Activated naive CD4-positive, alpha-beta T cell treated with anti-CD3 and anti-CD28 coated beads for 36 hours (primary cell): ENCODE measurements at places on chromosomes 2 and 18.

GRCh38 chr18:27605107-27605834 is 420.2 kb upstream of the CHST9 start:
- peak; percentile 50 for DNase-seq

GRCh38 chr2:24456599-24457556 is 34.2 kb upstream of the NCOA1 start:
- peak; percentile 35 for DNase-seq

DNA sequence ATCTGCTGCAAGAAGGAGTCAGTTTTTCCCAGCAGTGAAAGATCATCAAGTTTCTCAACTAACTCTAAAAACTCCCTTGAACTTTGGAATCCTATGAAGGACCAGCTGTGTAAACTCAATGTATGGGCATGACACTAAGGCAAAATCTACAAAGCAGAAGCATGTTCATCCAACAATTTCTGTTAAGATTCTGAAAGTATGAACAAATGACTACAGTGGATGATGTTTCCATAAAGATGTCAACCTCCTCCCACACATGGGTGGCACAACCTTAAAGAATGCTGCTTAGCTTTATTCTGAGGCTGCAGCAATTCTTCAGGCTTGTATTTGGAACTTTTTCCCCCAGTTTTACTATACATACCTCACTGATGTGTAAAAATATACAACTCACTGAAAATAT is 47.2 kb downstream of the WDR33 start:
- no peak for DNase-seq

- no peak for DNase-seq
Measured at GRCh38 chr2:197386242-197386641, 48.6 kb downstream of the SF3B1 start.

DNA sequence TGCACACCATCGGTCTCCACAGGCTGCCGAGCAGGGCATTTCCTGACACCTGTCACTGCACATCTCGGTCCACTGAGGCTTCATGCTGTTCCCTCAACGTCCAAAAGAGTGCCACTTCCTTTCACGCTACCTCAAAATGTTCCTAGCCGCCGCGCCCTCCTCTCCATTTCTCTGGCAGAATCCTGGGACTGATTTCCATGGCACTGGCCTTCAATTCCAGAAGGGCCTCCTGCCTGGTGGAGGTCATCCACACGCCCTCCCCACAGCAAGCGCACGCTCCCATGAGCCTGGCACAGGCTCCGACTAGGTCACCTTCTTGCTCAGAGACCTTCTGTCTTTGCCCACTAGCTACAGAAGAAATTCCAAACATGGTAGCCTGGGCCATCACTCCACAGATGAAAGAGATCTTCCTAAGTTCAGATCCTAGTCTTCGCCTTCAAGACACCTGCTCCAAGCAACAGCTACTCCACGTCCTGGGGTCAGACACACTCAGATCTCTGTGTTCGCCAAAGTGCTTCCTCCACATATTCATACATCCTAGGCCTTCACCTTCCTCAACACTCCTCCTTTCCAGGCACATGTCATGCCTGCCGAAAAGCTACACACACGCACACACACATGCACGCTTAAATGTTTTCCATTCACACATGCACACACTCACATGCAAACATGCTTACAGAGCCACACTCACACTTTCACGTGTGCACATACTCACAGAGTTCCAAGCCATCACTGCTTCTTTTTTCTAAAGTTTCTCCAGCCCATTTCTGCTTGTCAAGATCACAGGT is 94.0 kb downstream of the PXDN start:
- DNase-seq: no peak

DNA sequence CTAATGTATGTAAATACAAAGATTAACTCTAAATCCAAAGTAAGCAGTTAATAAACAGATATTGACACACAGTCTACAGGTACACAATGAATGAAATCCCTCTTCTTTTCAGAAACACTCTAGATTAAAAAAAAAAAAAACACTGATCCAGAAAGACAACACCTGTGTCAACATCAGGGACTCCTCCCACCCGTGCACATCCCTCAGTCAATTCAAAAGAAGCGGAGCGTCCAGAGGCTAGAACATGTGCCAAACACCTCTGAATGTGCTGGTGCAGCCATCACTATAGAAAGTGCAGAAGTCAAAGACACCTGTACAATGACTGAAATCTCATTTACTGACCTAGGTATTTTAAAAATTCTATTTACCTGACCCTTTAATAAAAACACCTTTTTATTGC is 622.6 kb upstream of the ID2 start:
- DNase-seq: no peak

- DNase-seq: peak; percentile 74
Measured at GRCh38 chr2:215828528-215829184, 184.7 kb downstream of the MREG start.

DNA sequence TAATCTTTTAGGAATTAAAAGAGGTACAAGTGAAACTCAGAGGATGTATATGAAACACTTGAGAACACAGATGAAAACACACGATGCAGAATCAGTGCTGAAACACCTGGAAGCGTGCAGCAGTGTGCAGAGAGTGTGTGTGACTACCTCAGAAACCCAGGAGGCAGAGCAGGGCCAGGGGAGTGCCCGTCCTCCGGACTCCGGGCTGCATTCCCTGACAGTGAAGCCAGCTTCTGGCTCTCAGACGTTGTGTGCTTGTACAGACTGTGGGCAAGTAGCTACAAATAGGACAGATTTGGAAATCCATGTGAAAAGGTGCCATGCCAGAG is 34.6 kb downstream of the ZNF407 start:
- DNase-seq: no peak

DNA sequence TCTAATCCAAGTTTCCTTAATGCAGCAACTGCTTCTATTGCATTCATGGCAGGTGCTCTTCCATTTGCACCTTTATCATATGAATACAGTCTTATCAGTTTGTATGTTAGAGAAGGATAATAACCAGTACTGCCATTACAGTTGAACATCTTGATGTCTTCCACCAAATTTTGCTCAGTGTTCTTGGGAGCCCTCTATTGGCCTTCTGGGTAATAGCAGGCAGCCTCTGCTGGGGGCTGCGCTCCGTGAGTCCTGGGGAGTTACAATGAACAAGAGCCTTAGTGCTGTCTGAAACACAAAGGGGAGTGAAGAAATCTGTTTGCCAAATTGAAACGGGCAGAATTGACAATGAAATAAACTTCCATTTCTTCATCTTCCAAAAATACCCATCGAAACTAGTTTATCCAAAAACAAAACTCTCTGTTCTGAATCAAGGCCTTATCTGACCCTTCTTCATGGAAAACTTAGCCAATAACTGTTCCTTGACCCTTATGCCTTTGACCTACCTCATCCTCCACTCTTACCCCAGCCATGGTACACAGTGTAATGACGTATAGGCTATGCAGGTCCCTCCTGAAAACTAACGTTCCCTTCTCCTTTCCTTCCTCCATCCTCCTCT is 79.9 kb downstream of the ALK start:
- DNase-seq: peak; percentile 40

DNA sequence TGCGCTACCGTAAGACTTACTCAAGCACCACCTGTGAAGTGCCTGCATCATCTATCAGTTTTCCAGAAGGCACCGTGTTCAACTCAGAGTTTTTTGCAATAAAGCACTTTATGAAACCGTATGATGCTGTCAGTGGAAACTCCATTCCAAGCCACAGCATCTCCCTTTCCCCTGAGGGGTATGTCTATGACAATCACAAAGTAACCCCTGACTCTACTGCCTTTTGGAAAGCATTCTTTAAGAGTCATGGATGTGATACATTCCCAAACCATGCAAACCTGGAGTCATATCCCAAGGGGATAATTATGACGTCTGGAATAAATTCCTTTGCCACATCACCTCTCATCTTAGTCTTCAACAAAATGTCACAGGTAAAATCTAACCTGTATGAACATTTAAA is 39.2 kb downstream of the UNC50 start:
- DNase-seq: no peak

DNA sequence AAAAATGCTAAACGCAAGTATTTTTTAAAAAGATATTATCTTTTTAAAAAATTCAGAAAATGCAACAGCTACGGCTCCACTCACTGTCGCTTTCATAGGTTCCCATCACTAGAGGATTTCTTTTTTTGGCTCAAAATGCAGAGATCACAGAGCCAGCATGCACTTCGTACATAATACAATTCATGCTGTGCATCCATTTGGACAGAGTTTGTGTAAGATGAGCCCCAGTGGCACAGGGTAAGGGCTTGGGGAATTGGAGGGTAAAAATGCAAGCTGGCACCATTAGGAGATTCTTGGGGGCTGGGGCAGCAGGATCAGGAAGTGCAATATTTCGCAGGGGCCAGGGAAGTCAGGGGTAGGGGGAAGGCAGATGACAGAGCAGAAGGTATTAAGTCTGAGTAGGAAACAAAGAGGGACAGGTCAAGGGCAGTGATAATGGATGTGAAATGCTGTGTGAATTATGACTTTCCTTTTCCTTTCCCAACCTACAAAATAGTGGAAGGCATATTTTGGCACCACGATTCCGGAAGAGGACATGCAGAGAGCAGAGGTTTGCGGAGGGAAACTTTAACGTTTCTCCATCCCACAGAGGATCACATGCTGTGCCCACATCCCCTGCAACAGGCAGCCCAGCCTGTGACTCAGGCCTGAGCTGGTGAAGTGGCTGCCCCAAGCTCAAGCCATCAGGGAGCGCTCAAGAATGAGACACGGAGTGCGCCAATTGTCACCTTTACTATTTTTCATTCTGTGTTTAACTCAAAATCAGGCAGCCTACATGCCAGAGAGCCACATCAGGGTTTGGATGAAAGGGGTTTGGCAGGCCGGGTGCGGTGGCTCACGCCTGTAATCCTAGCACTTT is 4.7 kb downstream of the CAPG start:
- peak; percentile 81 for DNase-seq

GRCh38 chr2:54561010-54561409 is 104.9 kb downstream of the SPTBN1 start:
- no peak for DNase-seq

DNA sequence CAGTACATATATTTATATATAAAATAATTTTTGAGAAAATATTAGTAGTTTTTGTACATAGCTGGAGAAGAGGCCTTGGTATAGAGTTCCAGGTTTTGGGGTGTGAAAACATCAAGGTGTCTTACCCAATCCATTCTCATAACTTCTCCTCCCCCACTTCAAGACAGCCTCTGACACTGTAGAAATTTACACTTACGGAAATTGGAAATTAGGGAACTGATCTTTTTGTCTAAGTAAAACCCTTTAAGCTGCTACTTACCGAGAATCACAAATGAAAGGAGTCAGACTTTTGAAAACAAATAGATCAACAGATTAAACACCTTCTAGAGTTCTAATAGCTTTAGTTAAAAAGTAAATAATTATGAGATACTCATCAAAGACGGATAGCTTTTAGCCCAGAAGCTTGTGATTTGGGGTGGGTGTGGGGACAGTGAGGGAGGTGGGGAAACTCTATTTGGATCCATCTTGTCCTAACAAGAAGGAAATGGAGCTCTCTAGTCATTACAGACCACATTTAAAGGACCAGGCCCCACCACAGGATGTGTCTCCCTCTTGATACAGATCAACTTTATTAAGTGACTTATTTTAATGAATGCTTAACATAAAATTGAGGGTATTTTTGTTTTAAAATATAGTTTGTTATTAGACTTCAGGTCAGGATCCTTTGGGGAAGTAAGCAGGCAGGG is 11.1 kb upstream of the FBXO11 start:
- DNase-seq: no peak

- DNase-seq: no peak
Measured at GRCh38 chr2:26184121-26184520, 11.2 kb downstream of the GAREM2 start.

- no peak for DNase-seq
Measured at GRCh38 chr2:142994665-142995064, 117.2 kb downstream of the KYNU start.

DNA sequence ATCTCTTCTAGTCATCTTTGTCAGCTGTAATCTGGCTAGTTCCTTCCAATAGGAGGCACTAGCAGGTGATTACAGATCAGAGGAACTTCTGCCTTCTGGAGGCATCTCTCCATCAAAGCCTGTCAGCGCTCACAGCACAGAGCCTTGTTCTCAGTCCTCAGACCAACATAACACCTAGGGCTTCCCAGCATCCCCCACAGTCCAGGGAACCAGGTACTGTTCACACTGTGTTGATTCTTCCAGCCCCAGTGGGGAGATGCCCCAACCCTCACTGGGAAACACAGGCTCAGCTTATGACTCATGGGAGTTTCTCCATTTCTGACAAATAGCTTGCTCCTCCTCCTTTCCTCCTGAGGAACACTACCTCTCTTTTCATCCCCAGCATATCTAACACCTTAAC is 601.7 kb downstream of the CBLN2 start:
- DNase-seq: no peak

DNA sequence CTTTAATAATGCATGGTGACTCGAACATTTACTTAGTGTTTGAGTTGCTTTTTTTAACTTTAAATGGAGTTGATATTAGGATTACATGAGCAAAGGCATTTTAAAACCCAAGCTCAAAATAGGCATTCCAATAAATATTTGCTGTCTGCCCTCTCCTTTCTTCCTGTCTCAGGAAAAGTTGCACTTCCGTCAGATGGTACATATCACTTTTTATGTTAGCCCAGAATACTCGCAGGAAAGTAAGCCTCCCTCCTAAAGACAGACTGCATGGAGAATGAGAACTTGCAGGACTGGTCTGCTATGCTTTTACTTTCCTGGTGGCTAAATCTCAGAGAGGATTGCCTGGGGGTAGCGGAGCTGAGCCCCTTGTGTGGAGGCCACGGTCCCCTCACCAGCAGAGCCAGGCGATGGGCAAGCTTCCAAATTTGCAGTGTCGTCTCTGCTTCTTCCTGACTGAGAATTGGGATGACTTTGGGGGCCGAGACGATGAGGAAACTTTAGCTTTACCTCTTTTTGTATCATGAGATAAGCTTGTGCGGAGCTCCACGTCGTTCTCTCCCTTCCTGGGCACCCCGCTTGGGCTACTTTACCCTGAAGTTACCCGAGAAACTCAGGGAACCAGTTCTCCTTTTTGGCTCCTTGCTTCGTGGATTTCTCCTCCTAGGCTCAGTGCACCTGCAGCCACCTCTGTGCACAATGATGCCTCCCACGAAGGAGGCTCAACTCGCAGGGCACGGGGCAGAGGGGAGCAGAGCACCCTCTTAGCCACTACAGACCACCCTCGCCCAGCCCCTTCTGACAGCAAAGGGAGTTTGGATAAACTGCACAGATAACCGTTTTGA is 223.3 kb downstream of the SH3RF3 start:
- no peak for DNase-seq

GRCh38 chr2:217655651-217656050 is 347.1 kb downstream of the TNS1 start:
- no peak for DNase-seq

DNA sequence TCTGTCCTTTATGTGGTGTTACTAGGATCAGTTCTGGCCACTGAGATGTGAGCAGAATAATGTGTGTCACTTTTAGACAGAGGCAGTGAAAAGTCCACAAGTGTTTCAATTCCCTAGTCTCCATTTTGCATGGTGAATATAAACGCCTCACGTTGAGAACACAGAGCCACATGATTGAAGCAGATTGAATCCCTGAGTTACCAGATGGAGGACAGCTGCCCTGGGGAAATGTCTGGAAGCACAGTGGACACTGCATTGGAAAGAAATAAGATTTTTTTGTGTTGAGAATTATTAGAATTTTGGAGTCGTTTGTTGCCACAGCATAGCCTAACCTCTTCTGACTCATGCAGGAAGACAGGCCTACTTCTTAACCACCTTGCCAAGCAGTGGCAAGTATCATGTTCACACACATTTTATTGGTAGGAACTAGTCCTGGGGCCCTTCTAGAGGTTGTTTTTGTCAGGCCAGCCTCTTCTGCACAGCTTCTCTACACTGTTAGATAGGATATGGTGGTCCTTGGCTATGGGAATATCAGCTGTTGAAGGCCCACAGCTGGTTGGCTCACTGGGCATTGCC is 188.6 kb downstream of the TMEM182 start:
- no peak for DNase-seq

- no peak for DNase-seq
Measured at GRCh38 chr2:106356291-106356690, 111.9 kb downstream of the RGPD3 start.
